ENCODE measurements at places on chromosomes 11 and 22.

- no peak for DNase-seq
These were observed 227.2 kb upstream of the ARHGAP20 start for GRCh38 chr11:110939471-110939870.

- no peak for DNase-seq
These were observed 94.5 kb downstream of the RPS6KA4 start for GRCh38 chr11:64453466-64453865.

DNA sequence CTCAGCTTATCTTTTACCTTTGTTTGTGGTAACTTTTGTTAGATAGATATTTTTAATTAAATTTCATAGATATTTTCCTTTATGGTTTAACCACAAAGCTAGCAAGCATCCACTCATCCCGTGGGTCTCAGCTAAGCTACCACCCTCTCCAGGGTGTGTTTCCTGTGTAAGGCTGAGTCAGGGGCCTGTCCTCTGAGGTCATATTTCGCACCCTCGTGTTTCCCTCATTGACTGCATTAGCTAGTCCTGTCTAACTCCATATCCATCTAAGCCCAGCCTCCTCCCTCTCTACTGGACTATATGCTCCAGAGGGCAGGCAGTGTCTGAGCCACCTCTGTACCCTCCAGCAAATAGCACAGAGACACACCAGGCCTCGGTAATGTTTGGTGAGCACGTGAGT is 16.7 kb downstream of the XRRA1 start:
- DNase-seq, result no peak

- no peak for DNase-seq
These were observed 1046.9 kb downstream of the BRD1 start for GRCh38 chr22:48780597-48781277.

DNA sequence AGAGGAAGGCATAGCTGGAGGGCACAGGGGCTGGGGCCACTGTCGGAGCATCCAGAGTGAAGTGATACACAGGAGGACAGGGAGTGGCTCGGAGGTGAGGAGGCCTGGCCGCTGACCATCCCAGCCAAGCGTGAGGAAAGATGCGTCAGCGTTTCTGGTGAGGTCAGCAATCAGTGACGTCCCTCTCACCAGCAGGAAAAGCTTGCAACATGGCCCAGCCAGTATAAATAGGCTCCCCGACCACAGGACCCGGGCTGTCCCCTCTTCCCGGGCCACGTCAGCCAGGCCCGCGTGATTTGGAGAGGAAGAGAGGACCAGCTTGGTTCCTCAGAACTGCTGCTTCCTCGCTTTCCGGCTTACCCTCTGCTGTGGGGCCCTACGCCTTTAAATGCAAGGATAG is 4.2 kb upstream of the OSM start:
- no peak for DNase-seq

All from ovary (tissue), 10 donors.